ENCODE measurements at places on chromosomes 2 and 18. TPM values are rescaled to one million over a fixed set of nuclear protein-coding genes. Genes with fewer than 3 reads are reported as not detected.

The PSMA8 gene
- total RNA-seq, result 0.56 TPM

The CASP8 gene
- total RNA-seq, result 84.9 TPM

The LONRF2 gene
- total RNA-seq, result not detected

The COBLL1 gene
- total RNA-seq, result 0.57 TPM

The NT5DC4 gene
- total RNA-seq, result 0.56 TPM

The CACNB4 gene
- total RNA-seq, result 0.16 TPM

The MAL gene
- 159 TPM for total RNA-seq

The ZSWIM2 gene
- not detected for total RNA-seq

DNA sequence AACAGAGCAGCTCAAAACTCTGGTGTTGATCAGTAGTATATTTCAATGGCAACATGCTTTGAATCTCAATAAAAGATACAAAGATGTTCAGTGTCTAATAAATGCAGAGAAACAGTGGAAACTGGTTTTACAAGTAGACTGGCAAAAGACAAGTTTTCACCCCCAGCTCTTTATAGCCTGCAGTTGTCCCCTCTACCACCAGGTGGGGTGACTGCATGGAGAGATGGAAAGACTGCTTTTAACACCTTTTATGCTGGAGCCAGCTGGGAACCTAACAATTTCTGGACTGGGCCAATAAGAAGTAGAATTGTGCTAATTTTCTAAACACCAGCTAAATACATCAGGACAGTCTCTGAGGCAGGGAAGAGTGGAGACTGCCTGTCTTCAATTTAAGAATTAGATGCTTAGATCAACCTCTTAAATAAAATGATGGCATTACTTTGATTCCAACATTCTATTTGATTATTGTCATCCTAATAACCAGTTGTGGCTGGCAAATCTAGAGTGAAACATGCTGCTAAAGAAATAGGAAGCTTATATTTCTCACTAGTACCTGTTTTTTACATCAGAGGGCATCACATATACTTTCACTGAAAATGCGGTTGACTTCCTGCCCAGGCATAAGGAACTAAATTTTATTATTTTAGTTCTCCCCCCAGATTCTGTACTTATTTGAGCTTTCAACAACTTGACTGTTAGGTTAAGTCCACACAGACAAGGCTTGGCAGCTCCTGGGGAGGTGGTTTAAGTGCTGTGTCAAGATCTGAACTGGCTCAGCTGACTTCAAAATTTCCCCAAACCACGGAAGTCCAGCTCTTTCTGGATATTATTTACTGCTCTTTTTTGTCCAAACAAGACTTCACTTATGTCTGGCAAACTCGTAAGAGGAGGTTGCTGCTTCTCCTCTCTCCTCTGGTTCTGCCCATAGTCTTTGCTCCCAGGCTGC lies 140.5 kb downstream of the TPGS2 start:
- DNase-seq, result no peak
- H3K36me3 ChIP-seq, result no peaks in the 10 kb centered on the region
- H3K27ac ChIP-seq, result no peak overlapping the region
- H3K4me3 ChIP-seq, result no peak overlapping the region

DNA sequence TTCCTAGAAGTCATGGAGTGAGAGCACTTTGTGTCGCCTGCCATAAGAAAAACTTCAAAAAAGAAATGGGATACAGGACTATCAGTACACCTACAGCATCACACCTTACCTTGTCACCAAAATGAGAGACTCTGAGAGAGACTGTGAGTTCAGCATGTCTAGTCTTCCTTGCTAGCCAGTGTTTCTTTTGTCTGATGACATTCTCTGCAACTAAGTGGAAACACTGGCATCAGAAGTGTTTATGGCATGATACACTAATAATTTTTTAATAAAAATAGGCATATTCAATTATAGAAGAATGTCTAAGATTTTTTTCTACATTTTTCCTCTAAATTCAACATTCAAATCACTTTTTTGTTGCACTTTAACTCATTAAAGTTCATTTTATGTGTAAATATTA lies 9.0 kb downstream of the RBM43 start:
- no peaks in the 10 kb centered on the region for H3K4me1 ChIP-seq
- no peaks in the 10 kb centered on the region for H3K27me3 ChIP-seq
- no peak for DNase-seq
- H3K27ac ChIP-seq, result peak overlapping the region; percentile 12

GRCh38 chr2:183666031-183666430 lies 541.8 kb downstream of the NUP35 start:
- no peak overlapping the region for H3K27ac ChIP-seq
- no peaks in the 10 kb centered on the region for H3K27me3 ChIP-seq

- DNase-seq, result no peak
- H3K27ac ChIP-seq, result no peak overlapping the region
- H3K4me3 ChIP-seq, result no peak overlapping the region
- H3K36me3 ChIP-seq, result no peaks in the 10 kb centered on the region
- no peaks in the 10 kb centered on the region for H3K27me3 ChIP-seq
- H3K4me1 ChIP-seq, result no peaks in the 10 kb centered on the region
These were observed 160.7 kb upstream of the EPAS1 start for GRCh38 chr2:46136481-46136880.

- no peak for DNase-seq
- H3K36me3 ChIP-seq, result no peaks in the 10 kb centered on the region
- H3K27me3 ChIP-seq, result no peaks in the 10 kb centered on the region
- no peak overlapping the region for H3K27ac ChIP-seq
- H3K4me3 ChIP-seq, result no peak overlapping the region
These were observed 1313.9 kb upstream of the SLC39A10 start for GRCh38 chr2:194343167-194343566.

DNA sequence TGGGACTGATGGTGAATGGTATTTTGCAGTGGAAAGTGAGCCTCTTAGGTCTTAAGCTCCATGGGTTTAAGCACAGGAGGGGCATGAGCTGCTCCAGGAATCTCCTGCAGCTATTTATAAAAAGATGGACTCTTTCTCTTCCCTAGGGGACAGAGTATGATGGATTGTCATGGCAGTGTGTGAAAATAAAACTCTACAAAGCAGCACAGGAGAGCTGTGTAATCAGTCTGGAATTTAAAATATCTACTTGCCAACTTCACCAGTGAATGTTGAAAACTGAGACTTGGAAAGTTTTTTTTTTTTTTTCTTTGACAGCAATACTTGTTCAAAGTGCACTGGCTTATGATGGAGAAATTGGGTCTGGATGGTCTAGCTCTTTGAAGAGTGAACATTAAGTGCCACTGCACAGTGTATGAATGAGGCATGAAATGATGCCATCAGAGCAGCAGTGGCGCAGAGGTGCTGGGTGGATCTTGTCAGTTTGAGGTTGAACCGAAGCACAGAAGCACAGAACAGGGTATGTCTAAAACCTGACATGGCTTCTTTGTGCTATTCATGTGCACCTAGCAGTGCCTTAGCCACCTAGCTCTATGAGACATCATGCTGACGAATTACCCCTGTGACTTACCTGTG lies 245.4 kb downstream of the PTPRM start:
- no peaks in the 10 kb centered on the region for H3K4me1 ChIP-seq
- H3K27ac ChIP-seq, result no peak overlapping the region
- no peaks in the 10 kb centered on the region for H3K36me3 ChIP-seq
- no peak for DNase-seq

DNA sequence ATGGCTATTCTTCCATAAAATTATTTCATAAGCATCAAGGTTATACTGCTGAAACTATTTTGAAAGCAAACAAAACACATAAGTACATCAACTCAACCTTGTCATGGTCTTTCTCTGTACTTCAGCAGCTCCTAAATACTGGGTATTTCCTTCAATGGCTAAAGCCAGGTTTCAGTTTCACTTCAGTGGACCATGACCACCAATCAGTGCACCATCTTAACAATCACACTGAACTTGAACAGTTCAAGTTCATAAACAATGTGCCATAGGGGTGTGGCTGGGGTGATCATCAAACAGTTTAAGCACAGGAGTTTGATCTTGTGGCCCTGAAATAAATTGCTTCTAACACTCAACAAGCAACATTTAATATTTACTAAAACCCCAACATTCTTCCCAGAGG lies 124.1 kb upstream of the FIGN start:
- DNase-seq, result no peak
- H3K27me3 ChIP-seq, result no peaks in the 10 kb centered on the region
- no peak overlapping the region for H3K27ac ChIP-seq

DNA sequence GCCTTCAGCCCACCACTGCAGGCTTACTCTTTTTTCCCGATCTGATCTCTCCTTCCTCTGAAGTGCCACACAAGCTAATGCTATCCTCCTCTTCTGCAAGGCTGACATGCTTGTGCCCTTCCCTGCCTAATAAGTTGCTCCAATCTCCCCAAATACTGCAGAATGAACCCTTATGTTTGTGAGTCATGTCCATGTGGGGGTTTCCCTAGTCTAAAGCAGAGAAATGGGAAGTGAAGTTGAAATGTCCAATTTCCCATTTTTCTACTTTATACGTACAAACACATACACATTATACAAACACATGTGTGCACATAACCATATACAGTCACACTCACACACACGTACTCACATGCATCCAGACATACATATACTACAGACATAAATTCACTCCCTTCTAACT lies 288.1 kb upstream of the CELF4 start:
- DNase-seq, result no peak
- H3K27ac ChIP-seq, result no peak overlapping the region
- H3K4me1 ChIP-seq, result no peaks in the 10 kb centered on the region

GRCh38 chr2:73295751-73296400 lies 2.5 kb upstream of the EGR4 start:
- H3K4me3 ChIP-seq, result no peak overlapping the region
- H3K27ac ChIP-seq, result no peak overlapping the region
- H3K4me1 ChIP-seq, result peaks cover 17% of the 10 kb centered on the region
- no peak for DNase-seq

DNA sequence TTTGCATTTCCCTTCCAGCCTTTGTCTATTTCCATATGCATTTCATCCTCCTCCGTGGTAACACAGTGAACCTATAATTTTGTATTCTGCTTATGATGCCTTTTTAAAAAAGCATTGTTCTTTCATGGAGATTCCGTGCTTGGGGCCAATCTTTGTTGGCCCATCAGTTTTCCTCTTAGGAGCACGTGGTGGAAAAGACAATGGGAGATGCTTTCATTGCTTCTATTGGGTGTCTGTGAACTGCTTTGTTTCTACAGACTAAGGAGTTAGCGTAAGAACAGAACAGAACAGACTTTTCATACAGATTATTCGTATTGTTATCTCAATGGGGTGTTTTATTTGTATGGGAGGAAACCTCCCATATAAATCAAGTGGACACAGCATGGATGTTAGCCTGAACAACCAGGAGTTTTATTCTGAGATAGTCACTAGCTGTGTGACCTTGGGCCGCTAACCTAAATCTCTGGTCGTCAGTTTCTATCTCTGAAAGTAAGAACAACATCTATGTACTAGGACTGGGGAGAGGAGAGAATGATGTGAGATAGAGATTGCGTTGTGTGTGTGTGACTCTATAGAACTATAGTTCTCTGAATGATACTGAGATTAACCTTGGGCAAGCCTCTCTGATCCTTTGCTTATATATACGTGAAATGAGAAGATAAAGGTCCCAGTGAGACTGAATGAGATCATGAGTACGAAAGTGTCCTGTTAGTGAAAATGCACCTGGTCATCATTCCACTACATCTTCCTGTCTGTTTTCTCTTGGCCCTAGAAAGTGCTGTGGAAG lies 22.9 kb upstream of the YWHAQ start:
- no peaks in the 10 kb centered on the region for H3K4me1 ChIP-seq
- no peaks in the 10 kb centered on the region for H3K36me3 ChIP-seq
- H3K27ac ChIP-seq, result no peak overlapping the region
- H3K4me3 ChIP-seq, result no peak overlapping the region
- DNase-seq, result no peak

GRCh38 chr2:159573846-159574606 lies 42.3 kb downstream of the BAZ2B start:
- no peak overlapping the region for H3K4me3 ChIP-seq
- H3K4me1 ChIP-seq, result no peaks in the 10 kb centered on the region
- H3K27me3 ChIP-seq, result no peaks in the 10 kb centered on the region
- no peaks in the 10 kb centered on the region for H3K36me3 ChIP-seq
- no peak for DNase-seq
- H3K27ac ChIP-seq, result no peak overlapping the region

DNA sequence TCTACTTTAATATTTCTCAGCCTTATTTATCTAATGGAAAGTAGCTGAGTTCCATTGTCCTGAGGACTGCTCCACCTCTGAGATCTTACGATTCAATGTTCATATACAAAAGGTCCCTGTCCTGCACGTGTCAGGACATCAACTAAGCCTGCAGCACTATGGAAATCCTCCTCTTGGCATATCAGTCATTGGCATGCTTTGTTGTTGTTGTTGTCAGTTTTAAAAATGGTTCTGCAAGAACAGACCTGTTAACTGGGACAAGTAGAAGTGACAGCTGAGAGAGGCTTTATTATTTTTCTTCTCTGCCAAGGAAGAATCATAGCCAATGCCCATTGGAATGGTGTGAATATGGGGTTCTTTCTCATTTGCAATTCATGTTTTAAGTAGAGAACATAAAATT lies 450.1 kb upstream of the PKDCC start:
- H3K27ac ChIP-seq, result no peak overlapping the region
- DNase-seq, result no peak
- no peaks in the 10 kb centered on the region for H3K27me3 ChIP-seq
- no peaks in the 10 kb centered on the region for H3K4me1 ChIP-seq
- no peaks in the 10 kb centered on the region for H3K36me3 ChIP-seq
- no peak overlapping the region for H3K4me3 ChIP-seq

- no peak overlapping the region for H3K27ac ChIP-seq
- no peak overlapping the region for H3K4me3 ChIP-seq
- no peak for DNase-seq
These were observed 2.1 kb downstream of the MDH1 start for GRCh38 chr2:63590626-63591408.

- no peaks in the 10 kb centered on the region for H3K36me3 ChIP-seq
- H3K27me3 ChIP-seq, result no peaks in the 10 kb centered on the region
- no peak overlapping the region for H3K27ac ChIP-seq
- H3K4me1 ChIP-seq, result peaks cover 3% of the 10 kb centered on the region
- no peak for DNase-seq
- H3K4me3 ChIP-seq, result no peak overlapping the region
These were observed 32.0 kb upstream of the HAAO start for GRCh38 chr2:42824454-42824807.

- H3K27ac ChIP-seq, result no peak overlapping the region
- no peaks in the 10 kb centered on the region for H3K27me3 ChIP-seq
- no peak for DNase-seq
- H3K36me3 ChIP-seq, result no peaks in the 10 kb centered on the region
These were observed 100.1 kb downstream of the WDPCP start for GRCh38 chr2:63488118-63488713.

DNA sequence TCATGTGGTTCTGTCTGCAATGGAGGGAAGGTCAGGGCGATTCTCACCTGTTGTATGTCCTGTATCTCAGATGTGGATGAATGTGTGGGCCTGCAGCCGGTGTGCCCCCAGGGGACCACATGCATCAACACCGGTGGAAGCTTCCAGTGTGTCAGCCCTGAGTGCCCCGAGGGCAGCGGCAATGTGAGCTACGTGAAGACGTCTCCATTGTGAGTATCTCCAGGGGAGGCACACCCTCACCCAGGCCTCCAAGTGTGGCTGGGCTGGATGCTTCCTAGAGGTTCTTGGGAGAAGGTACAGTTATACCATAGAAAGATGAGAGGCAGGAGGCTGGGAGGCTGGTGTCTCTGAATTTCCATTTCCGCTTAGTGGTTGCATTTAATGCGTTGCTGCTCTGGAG lies 46.9 kb downstream of the FBLN7 start:
- H3K36me3 ChIP-seq, result no peaks in the 10 kb centered on the region
- peak overlapping the region; percentile 85 for H3K27ac ChIP-seq
- DNase-seq, result no peak
- H3K27me3 ChIP-seq, result no peaks in the 10 kb centered on the region

- DNase-seq, result no peak
- no peaks in the 10 kb centered on the region for H3K27me3 ChIP-seq
- H3K4me3 ChIP-seq, result no peak overlapping the region
These were observed 251.7 kb downstream of the TRIB2 start for GRCh38 chr2:12968399-12968798.

GRCh38 chr2:99609851-99610381 lies 120.1 kb upstream of the REV1 start:
- no peaks in the 10 kb centered on the region for H3K36me3 ChIP-seq
- no peak overlapping the region for H3K27ac ChIP-seq
- no peaks in the 10 kb centered on the region for H3K4me1 ChIP-seq
- H3K4me3 ChIP-seq, result no peak overlapping the region
- no peaks in the 10 kb centered on the region for H3K27me3 ChIP-seq

Data from naive thymus-derived CD4-positive, alpha-beta T cell (primary cell).